ENCODE measurements at places on chromosomes 2 and 18.
A peak's percentile ranks its signal among the peaks of the same experiment; 100 is the strongest.

- no peak overlapping the region for H3K27ac ChIP-seq
- no peak overlapping the region for H3K4me3 ChIP-seq
- no peak for DNase-seq
- H3K36me3 ChIP-seq = no peaks in the 10 kb centered on the region
Measured at GRCh38 chr2:216545359-216545758, 46.7 kb downstream of the RPL37A start.

DNA sequence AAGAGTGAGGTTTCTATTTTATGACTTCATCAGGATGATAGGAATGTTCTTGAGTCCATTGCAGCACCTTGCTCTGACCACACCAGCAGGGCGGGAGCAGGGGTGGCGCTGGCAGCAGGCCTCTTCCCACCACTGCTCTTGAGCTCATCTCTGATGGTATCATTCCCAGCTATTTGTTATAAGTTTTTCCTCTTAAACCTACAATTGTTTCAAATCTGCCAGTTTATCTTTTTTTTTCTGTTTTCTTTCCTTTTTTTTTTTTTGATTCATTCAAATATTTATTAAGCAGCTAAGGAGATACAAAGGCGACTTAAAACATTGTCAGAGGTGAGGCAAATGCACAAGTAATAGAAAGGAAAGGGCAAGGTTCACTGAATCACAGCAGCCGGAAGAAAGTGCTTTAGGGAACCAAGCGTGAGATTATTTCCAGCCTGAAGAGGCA lies 28.7 kb downstream of the NIFK start:
- no peak overlapping the region for H3K27ac ChIP-seq
- no peaks in the 10 kb centered on the region for H3K27me3 ChIP-seq
- no peaks in the 10 kb centered on the region for H3K36me3 ChIP-seq
- no peak overlapping the region for H3K4me3 ChIP-seq
- peaks cover 4% of the 10 kb centered on the region for H3K4me1 ChIP-seq

- no peaks in the 10 kb centered on the region for H3K27me3 ChIP-seq
- peaks cover 18% of the 10 kb centered on the region for H3K36me3 ChIP-seq
- DNase-seq = no peak
- peak overlapping the region; percentile 95 for H3K27ac ChIP-seq
- H3K4me1 ChIP-seq = peaks cover 80% of the 10 kb centered on the region
Measured at GRCh38 chr2:201126308-201127151, 10.6 kb downstream of the CFLAR start.

- no peaks in the 10 kb centered on the region for H3K27me3 ChIP-seq
- H3K4me3 ChIP-seq = peak overlapping the region; percentile 46
- peaks cover 11% of the 10 kb centered on the region for H3K36me3 ChIP-seq
Measured at GRCh38 chr2:64667535-64667934, 13.8 kb upstream of the SERTAD2 start.

- H3K4me1 ChIP-seq = peaks cover 4% of the 10 kb centered on the region
- H3K27ac ChIP-seq = peak overlapping the region; percentile 21
- H3K27me3 ChIP-seq = no peaks in the 10 kb centered on the region
- H3K4me3 ChIP-seq = no peak overlapping the region
Measured at GRCh38 chr2:186518291-186518690, 32.2 kb downstream of the ZC3H15 start.

GRCh38 chr18:57648414-57648813 lies 26.8 kb upstream of the NARS1 start:
- no peak for DNase-seq
- H3K4me3 ChIP-seq = no peak overlapping the region

DNA sequence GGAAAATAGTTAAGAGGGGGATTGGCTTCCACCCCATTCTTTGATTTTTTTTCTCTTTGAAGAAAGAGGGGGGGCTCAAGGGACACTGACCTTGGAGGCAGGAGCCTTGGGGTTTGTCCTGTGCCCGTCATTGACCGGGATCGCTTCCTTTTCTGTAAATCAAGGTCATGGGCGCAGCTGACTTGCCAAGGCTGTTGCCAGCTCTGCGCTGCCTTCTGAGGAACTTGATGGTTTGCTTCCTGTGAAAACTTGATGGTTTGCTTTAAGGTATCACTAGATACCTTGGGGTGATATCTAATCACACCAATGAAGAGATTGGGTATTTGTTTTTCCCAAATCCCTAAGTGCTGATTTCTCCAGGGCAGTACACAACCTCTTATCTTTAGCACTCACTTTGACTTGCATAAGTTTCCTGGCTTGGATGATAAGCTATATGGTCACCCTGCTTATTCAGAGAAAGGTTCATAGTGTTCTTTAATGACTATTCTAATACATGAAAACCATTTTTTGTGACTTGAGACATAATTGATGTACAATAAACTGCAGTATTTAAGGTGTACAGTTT lies 56.0 kb downstream of the DGKD start:
- H3K4me1 ChIP-seq = peaks cover 44% of the 10 kb centered on the region
- H3K27me3 ChIP-seq = no peaks in the 10 kb centered on the region

GRCh38 chr2:7930800-7931635 lies 750.8 kb upstream of the ID2 start:
- H3K4me3 ChIP-seq = no peak overlapping the region
- DNase-seq = no peak
- H3K27me3 ChIP-seq = no peaks in the 10 kb centered on the region

DNA sequence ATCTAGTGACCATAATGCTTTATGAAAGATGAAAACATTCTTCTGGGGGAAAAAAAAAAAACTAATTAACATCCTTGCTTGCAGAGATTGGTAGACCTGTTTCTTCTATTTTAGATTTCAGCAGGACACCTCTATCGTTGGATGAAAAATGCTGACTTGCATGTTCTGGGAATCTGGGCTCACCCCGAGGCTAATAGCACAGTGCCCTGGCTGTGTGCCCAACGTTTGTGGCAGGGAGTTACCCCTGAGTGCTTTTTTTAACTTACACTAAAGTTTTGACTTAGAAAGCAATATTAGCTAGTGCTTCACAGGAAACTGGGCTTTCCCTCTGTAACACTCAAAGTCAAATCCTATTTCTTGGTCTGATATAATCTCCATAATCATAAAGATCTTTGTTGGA lies 233.2 kb downstream of the SLC8A1 start:
- no peaks in the 10 kb centered on the region for H3K4me1 ChIP-seq
- DNase-seq = no peak
- H3K27me3 ChIP-seq = no peaks in the 10 kb centered on the region
- H3K36me3 ChIP-seq = no peaks in the 10 kb centered on the region
- no peak overlapping the region for H3K4me3 ChIP-seq
- H3K27ac ChIP-seq = no peak overlapping the region

DNA sequence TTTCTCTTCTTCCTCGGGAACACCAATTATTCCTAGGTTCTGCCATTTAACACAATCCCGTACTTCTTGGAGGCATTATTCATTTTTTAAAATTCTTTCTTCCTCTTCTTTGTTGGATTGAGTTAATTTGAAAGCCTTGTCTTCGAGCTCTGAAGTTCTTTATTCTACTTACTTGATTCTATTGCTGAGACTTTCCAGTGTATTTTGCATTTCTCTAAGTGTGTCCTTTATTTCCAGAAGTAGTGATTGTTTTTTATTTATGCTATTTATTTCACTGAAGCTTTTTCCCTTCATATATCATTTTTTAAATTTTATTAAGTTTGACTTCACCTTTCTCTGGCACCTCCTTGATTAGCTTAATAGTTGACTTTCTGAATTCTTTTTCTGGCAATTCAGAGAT lies 13.6 kb upstream of the UPP2 start:
- no peak overlapping the region for H3K27ac ChIP-seq
- no peaks in the 10 kb centered on the region for H3K4me1 ChIP-seq
- H3K27me3 ChIP-seq = peaks cover 6% of the 10 kb centered on the region
- no peak overlapping the region for H3K4me3 ChIP-seq

- H3K36me3 ChIP-seq = peaks cover 9% of the 10 kb centered on the region
- H3K4me1 ChIP-seq = peaks cover 26% of the 10 kb centered on the region
- DNase-seq = peak; percentile 39
- peak overlapping the region; percentile 87 for H3K4me3 ChIP-seq
- H3K27me3 ChIP-seq = peaks cover 4% of the 10 kb centered on the region
- peak overlapping the region; percentile 89 for H3K27ac ChIP-seq
Measured at GRCh38 chr18:47931718-47932103, 1.3 kb upstream of the SMAD2 start.

GRCh38 chr18:36109737-36110136 lies 19.4 kb downstream of the SLC39A6 start:
- no peak overlapping the region for H3K27ac ChIP-seq
- peaks cover 12% of the 10 kb centered on the region for H3K36me3 ChIP-seq
- H3K4me3 ChIP-seq = no peak overlapping the region

DNA sequence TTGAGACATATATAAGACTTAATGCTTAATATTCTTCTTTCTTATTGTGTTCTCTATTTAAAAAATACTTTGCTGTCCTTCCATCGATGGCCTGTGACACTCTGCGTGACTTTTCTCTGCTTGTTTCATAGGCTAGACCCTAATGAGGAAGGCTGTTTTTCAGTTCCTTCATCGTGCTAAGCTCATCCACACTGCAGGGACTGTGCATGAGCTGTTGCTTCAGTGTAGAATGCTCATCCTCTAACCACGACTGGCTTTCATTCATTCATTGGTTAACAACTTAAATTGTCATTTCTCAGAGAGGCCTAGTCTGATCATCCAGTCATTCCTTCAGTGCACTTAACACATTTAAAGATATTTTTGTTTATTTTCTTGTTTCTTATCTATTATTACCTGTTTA lies 134.4 kb downstream of the CCDC85A start:
- no peak for DNase-seq
- H3K4me3 ChIP-seq = no peak overlapping the region
- H3K36me3 ChIP-seq = no peaks in the 10 kb centered on the region
- no peak overlapping the region for H3K27ac ChIP-seq
- no peaks in the 10 kb centered on the region for H3K4me1 ChIP-seq
- no peaks in the 10 kb centered on the region for H3K27me3 ChIP-seq

GRCh38 chr2:38706846-38707345 lies 41.0 kb downstream of the GALM start:
- H3K4me3 ChIP-seq = no peak overlapping the region
- H3K4me1 ChIP-seq = peaks cover 32% of the 10 kb centered on the region
- no peak overlapping the region for H3K27ac ChIP-seq
- no peaks in the 10 kb centered on the region for H3K27me3 ChIP-seq

DNA sequence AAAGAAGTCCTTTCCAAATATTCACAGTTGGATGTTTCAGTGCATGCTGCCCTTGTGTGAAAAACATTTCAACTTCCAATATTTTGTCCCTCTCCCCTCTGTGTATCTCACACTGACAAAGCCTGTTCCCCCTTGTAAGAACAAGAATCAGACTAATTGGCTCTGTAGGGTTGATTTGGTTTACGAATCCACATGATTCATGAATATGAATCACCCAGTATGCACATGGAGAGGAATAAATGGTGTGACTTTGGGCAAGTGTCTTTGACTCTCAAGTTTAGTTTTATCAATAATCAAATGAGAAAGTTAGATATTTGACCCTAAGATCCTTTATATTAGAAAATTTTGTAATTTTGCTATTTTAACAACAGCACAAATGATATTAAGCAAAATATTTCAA lies 9.3 kb upstream of the CDH20 start:
- H3K36me3 ChIP-seq = no peaks in the 10 kb centered on the region
- H3K27me3 ChIP-seq = no peaks in the 10 kb centered on the region
- no peaks in the 10 kb centered on the region for H3K4me1 ChIP-seq

DNA sequence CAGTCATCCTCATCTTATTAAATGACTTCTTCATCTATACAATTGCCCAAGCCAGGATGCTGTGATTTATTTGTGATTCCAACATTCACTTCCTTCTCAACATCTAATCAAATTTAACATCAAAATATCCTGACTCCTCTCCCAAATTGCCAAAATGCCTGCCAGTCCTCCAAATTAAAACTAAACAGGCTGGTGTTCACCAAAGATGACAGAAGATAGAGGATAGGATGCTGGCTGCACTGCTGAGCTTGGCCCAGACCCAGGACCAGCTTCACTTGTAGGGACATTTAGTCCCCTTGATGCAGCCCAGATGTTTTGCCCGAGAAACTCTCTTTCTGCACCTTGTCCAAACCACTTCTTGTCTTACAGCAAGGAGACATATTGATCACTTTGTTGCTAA lies 540.0 kb upstream of the CNTNAP5 start:
- no peaks in the 10 kb centered on the region for H3K36me3 ChIP-seq
- no peak overlapping the region for H3K27ac ChIP-seq
- H3K4me3 ChIP-seq = no peak overlapping the region
- H3K27me3 ChIP-seq = no peaks in the 10 kb centered on the region

- no peak overlapping the region for H3K4me3 ChIP-seq
- DNase-seq = no peak
- peaks cover 7% of the 10 kb centered on the region for H3K4me1 ChIP-seq
- no peaks in the 10 kb centered on the region for H3K27me3 ChIP-seq
- H3K27ac ChIP-seq = no peak overlapping the region
- H3K36me3 ChIP-seq = no peaks in the 10 kb centered on the region
Measured at GRCh38 chr2:105969552-105969951, 224.5 kb downstream of the UXS1 start.

GRCh38 chr18:2939317-2939716 lies 73.6 kb downstream of the LPIN2 start:
- no peak overlapping the region for H3K27ac ChIP-seq
- no peaks in the 10 kb centered on the region for H3K27me3 ChIP-seq
- H3K36me3 ChIP-seq = peaks cover 25% of the 10 kb centered on the region
- H3K4me3 ChIP-seq = no peak overlapping the region
- H3K4me1 ChIP-seq = peaks cover 9% of the 10 kb centered on the region

DNA sequence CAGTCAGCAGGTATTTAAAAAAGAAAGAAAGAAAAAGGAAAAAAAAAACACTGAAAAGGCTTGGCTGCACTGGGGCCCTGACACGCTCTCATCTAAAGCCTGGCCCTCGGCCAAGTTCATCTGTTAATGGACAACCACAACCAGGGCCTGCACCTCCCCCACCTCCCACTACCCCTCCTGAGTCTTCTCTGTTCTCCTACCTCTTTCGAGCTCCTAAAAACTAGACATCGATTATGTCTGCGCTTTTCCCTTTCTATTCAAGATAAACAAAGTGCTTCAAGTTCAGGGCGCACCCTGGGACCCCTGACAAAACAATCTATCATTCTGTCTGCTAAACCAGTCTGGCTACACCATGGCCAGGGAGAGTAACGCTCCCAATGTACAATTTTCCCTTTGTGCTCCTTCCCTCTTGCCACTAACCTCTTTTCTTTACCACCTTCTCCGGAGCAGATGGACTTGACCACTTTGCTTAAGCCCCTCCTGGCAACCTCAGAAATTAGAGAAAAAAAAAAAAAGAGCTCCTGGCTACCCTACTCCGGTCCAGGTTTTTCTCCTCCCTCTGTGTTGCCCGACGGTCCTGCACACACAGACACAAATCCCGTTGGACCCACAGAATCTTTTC lies 22.7 kb downstream of the BCL11A start:
- no peaks in the 10 kb centered on the region for H3K36me3 ChIP-seq
- H3K4me3 ChIP-seq = no peak overlapping the region
- H3K27ac ChIP-seq = no peak overlapping the region
- H3K4me1 ChIP-seq = peaks cover 7% of the 10 kb centered on the region

- H3K4me3 ChIP-seq = no peak overlapping the region
- no peaks in the 10 kb centered on the region for H3K4me1 ChIP-seq
- H3K27ac ChIP-seq = no peak overlapping the region
- DNase-seq = no peak
- no peaks in the 10 kb centered on the region for H3K27me3 ChIP-seq
- no peaks in the 10 kb centered on the region for H3K36me3 ChIP-seq
Measured at GRCh38 chr2:65479524-65479923, 47.1 kb upstream of the SPRED2 start.

DNA sequence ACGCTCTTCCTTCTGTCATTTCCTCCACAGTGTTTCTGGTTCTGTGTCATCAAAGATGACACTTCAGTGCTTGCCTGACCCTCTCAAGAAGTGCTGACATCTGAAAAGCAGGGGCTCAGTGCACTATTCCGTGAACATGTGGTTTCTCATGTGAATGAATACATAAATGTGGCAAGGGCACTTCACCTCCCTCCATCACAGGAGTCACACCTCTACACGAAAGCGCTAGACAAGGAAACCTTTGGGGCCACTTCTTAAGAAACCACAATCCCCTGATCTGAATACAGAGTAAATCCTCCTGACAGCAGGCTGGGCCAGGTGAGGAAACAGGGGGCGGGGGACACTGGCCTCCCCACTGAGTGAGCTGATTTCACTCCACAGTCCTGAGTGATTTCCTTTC lies 145.8 kb upstream of the ACAA2 start:
- peak overlapping the region; percentile 5 for H3K4me3 ChIP-seq
- DNase-seq = no peak
- H3K27me3 ChIP-seq = peaks cover 27% of the 10 kb centered on the region

All from activated naive CD8-positive, alpha-beta T cell treated with anti-CD3 and anti-CD28 coated beads, Interleukin-2, amount 10 ng/mL, durations not matched to agents 7 days and 5 days (primary cell).